Panc1 (cell line): ENCODE measurements at places on chromosomes 5 and 9.

- no peak for DNase-seq
These were observed 232.5 kb upstream of the MSX2 start for GRCh38 chr5:174491761-174492350.

DNA sequence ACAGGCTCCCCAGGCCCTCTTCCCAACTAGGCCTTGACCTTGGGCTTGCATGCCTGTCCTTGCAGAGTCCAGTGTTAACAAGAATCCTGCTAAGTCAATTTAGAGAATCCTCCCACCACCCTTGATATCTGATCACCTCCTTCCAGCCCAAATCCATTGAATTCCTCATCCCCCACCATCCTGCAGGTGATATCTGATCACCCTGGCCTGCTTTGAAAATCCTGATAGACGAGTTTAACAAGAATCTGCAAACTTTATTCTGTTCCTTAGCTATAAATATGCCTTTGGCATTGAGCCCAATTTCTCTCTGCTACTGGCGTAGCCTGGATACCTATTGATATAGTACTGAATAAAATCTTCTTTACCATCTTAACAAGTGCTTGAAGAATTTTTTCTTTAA, 125.5 kb downstream of the DIRAS2 start:
- no peak for DNase-seq

GRCh38 chr9:135075234-135076142, 12.0 kb upstream of the OLFM1 start:
- DNase-seq: no peak

- DNase-seq: no peak
These were observed 79.8 kb downstream of the COL27A1 start for GRCh38 chr9:114235033-114235661.

DNA sequence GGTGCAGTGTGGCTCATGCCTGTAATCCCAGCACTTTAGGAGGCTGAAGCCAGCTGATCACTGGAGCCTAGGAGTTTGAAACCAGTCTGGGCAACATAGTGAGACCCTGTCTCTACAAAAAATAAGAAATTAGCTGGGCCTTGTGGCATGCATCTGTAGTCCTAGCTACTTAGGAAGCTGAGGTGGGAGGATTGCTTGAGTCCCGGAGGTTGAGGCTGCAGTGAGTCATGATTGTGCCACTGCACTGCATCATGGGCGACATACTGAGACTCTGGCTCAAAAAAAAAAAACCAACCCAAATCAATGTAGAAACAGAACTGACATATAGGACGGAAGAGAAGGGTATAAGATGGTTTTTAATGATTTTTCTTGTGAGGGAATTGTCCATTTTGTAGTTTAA, 27.7 kb downstream of the G3BP1 start:
- no peak for DNase-seq
